Stimulated activated CD4-positive, alpha-beta T cell treated with anti-CD3 and anti-CD28 coated beads, Interleukin-1b, Interleukin-23, amount 100 ng/mL, for 1 hour (primary cell): ENCODE measurements at places on chromosomes 7 and 10.

DNA sequence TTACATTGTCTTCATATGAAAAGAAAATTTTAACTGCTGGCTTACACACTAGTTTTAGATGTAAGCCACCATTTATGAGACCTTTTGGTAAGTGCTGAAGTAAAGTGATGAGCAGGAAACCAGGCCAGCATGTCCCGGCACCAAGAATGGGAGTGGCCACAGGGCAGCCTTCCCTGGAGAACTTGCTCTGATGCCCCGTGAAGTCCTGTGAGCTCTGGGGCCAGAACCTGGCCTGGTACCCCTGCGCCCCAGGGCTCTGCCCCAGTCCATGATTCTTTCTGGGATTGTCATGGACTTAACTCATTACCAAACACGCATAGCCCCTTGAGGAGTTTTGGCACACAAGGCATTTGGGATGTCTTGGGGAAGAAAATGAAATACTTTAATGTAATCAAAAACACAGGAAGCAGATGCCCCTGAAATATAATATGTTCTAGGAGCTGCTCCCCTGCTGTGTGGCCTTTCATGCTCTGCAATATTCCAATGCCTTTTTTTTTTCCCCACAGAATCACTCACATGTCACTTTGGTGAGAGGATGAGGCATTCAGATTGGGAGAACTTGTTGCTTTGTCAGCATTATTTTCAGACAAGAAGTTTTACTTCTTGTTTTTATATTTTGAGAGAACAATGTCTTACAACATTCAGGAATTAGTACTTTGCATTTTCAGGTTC lies 53.1 kb upstream of the CXCL12 start:
- DNase-seq: no peak

GRCh38 chr7:105614341-105614840 lies 33.1 kb upstream of the EFCAB10 start:
- no peak for DNase-seq

DNA sequence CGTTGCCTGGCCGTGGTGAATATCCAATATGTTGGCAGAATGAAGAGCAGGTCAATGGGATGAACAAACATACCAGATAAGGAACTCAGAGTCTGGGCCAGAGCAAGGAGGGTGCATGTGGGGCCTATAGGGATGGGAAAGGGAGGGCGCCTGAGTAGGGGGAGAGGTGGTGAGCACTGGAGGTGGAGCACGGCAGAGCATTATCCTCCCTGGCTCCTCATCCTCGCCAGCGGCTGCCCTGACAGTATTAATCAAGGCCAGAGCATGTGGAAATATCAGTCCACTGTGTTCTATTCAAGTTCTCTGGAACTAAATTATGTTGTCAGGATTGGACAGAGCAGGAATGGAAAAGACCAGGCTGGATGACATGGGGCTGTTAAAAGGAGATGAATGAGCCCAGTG lies 254.8 kb upstream of the ZMIZ1 start:
- DNase-seq: no peak

DNA sequence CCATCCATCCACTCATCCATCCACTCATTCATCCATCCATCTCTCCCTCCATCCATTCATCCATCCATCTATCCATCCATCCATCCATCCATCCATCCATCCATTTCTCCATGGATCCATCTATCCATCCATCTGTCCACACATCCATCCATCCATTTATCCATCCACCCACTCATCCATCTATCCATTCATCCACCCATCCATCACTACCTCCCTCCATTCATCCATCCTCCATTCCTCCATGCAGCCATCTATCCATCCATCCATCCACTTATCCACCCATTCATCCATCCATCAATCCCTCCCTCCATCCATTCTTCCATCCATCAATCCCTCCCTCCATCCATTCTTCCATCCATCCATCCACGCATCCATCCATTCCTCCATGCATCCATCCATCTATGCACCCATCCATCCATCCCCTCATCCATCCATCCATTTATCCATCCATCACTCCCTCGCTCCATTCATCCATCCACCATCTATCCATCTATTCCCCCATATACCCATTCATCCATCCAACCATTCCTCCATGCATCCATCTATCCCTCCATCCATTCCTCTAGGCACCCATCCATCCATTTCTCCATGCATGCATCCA lies 21.1 kb downstream of the ELN start:
- no peak for DNase-seq

DNA sequence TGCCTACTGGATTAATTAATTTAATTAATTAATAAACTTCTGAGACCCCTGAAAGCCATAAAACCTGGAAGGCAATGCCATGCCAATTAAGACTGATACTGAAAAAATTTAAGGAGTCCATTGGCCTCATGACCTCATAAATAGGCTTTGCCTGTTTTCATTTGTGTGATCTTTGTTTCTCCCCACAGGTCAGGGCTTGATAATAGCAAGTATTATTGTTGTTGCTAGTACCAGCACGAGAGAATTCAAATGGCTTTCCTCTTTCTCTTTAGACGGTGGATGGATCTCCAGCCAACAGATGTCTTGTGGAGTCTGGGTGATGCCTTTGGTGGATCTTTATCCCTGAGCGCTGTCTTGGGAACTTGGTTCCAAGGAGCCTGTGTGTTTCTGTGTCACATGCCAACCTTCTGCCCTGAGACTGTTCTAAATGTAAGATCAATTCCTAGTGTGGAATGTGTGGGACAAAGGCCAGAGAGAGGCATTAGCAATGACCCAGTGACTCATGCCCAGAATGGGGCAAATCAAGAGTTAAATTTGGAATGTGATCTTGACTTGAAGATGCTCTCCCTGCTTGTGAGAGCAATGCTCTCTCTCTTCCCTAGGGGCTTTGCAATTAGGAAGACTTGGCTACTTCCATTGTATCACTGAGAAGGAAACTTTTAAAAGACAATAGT lies 17.7 kb downstream of the ACSM6 start:
- no peak for DNase-seq
